ENCODE measurements at places on chromosomes 7 and 10.

DNA sequence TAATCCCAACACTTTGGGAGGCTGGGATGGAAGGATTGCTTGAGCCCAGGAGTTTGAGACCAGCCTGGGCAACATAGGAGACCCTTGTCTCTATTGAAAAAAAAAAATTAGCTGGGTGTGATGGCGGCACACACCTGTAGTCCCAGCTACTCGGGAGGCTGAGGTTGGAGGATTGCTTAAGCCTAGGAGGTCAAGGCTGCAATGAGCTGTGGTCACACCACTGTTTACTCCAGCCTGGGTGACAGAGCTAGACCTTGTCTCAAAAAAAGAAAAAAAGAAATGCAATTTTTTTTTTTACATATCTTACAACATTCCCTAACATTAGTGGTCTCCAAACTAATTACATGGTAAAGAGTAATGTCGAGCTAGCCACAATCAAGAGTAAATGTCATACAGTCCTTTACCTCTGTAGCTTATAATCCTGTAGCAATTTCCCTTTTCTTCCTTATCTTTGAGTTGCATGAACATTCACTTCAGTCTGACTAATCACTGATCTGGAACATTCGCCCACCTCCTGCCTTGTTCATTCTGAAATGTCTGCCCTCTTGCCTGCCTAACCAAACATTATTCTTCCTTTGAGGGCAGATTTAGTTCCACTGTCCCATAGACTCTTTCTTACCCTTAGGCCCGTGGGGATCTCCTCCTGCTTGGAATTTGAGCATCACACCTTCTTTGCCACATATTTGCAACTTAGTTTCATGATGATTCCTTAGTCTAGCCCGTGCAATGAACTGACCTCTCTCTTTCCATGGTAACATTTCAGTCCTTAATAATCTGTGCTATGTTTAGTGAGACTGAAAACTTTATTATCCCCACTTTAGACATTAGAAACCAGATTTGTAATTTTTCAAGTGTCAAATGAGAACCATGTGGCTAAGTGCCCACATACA is 4.8 kb upstream of the VCL start:
- no peaks in the 10 kb centered on the region for H3K27me3 ChIP-seq
- DNase-seq, result no peak

- H3K27ac ChIP-seq, result no peak overlapping the region
- no peaks in the 10 kb centered on the region for H3K4me1 ChIP-seq
- peaks cover 92% of the 10 kb centered on the region for H3K36me3 ChIP-seq
- no peak overlapping the region for H3K4me3 ChIP-seq
- no peak for DNase-seq
- no peaks in the 10 kb centered on the region for H3K27me3 ChIP-seq
These were observed 32.0 kb downstream of the TMEM248 start for GRCh38 chr7:66953044-66953427.

DNA sequence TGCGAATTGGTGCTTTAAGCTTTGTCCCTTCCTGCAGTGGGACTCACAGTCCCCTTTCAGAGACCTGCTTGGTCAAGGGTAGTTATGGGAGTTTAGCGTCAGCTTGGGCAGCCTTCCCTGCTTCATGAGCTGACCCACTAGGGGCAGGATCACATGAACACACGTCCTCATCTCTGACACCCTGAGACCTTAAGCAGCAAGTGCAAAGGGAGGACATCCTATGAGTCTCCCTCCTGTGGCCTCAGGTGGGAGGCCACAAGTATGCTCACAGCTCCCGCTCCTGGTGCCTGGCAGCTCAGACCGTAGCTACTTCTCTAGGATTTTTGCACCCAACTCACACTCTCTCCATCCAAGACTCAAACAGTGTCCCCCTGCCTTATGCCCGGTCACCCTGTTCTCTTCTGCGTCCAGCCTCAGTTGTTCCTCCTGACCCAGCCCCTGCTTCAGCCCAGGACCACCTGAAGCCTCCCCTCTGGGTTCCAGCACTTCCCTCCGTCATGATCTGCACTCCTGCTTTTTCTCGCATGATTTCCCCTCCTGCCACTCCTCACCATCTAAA is 136.6 kb upstream of the FAM20C start:
- H3K36me3 ChIP-seq, result no peaks in the 10 kb centered on the region
- H3K27me3 ChIP-seq, result peaks cover 7% of the 10 kb centered on the region
- H3K4me1 ChIP-seq, result no peaks in the 10 kb centered on the region
- no peak for DNase-seq
- no peak overlapping the region for H3K27ac ChIP-seq

- no peak overlapping the region for H3K27ac ChIP-seq
- no peak overlapping the region for H3K4me3 ChIP-seq
These were observed 5.4 kb downstream of the PPIA start for GRCh38 chr7:44801890-44802289.

- H3K27ac ChIP-seq, result no peak overlapping the region
- H3K4me1 ChIP-seq, result no peaks in the 10 kb centered on the region
- no peaks in the 10 kb centered on the region for H3K27me3 ChIP-seq
- no peaks in the 10 kb centered on the region for H3K36me3 ChIP-seq
These were observed 13.3 kb upstream of the SLC16A12 start for GRCh38 chr10:89548673-89549072.

DNA sequence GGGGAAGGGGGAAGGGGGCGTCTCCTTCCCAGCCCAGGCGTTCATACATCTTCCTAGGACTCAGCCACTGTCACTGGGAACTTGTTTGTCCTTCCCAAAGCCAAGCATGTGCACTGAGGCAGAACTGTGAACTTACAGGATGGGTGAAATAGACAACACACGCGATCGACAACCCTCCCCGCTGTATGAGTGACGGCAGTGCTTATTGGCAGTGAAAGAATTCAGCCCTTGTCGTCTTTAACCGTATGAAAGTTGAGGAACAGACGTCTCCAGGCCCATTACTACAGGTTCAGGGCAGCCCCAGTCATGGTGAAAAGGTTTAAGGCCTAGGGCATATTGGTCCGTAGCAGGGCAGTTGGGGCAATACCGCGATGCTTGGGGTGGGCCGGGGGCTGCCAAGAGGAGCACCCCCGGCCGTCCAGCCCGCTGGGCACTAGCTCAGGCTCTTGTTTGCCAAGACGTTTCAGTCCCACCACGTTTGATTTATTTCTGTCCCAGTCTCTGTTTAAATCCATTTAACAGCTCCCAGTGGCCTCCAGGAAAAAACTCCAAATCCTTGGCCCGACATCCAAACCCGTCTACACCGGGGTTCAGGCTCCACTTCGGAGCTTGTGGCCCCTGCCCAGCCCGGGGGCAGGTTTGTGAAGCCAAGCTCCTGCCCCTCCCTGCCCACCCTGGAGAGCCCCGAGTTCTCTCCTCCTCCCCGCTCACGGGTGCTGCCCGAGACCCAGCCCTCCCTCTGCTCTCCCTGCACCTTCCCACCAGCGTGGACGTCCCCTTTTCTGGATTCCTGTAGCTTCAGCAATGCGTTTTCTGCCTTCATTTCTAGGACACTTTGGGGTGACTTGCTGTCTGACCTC is 159.8 kb downstream of the DNAJB6 start:
- H3K4me3 ChIP-seq, result no peak overlapping the region
- DNase-seq, result no peak
- H3K4me1 ChIP-seq, result no peaks in the 10 kb centered on the region

DNA sequence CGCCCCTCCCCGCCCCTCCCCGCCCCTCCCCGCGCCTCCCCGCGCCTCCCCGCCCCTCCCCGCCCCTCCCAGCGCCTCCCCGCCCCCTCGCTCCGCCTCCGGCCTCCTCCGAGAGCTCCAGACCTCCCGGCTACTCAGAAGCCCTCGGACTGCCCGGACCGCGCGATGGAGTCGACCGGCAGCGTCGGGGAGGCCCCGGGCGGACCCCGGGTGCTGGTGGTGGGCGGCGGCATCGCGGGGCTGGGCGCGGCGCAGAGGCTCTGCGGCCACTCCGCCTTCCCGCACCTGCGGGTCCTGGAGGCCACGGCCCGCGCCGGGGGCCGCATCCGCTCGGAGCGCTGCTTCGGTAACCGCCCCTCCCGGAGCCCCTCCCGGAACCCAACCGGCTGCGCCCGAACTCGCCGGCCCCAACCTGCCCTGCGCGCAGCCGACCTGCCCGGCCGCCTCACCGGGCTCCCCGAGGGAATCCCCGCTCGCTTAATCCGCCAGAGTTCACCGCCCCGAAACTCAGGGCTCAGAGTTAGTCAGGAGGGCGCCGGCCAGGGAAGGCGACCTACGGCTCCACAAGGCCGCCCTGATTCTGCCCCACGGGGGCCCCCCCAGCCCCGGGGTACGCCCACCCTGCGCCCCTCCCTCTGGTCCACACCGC is at the start of gene PAOX:
TSS of gene PAOX (plus strand) at position 111 of the 649 bp plus-strand sequence. CDS start at position 166, 55 bp downstream.
- no peak for DNase-seq
- peaks cover 17% of the 10 kb centered on the region for H3K4me1 ChIP-seq
- H3K27me3 ChIP-seq, result no peaks in the 10 kb centered on the region
- H3K27ac ChIP-seq, result no peak within 1 kb of the TSS

GRCh38 chr7:91089382-91089963 is 174.8 kb upstream of the FZD1 start:
- H3K4me1 ChIP-seq, result no peaks in the 10 kb centered on the region
- H3K27ac ChIP-seq, result no peak overlapping the region
- DNase-seq, result no peak
- no peak overlapping the region for H3K4me3 ChIP-seq
- no peaks in the 10 kb centered on the region for H3K36me3 ChIP-seq
- H3K27me3 ChIP-seq, result no peaks in the 10 kb centered on the region

GRCh38 chr7:132240821-132241422 is 335.3 kb downstream of the PLXNA4 start:
- no peak overlapping the region for H3K27ac ChIP-seq
- DNase-seq, result no peak
- H3K4me1 ChIP-seq, result no peaks in the 10 kb centered on the region
- H3K27me3 ChIP-seq, result no peaks in the 10 kb centered on the region

- no peaks in the 10 kb centered on the region for H3K36me3 ChIP-seq
- DNase-seq, result no peak
- H3K4me3 ChIP-seq, result no peak overlapping the region
- H3K4me1 ChIP-seq, result no peaks in the 10 kb centered on the region
These were observed 430.2 kb downstream of the ARL4A start for GRCh38 chr7:13117592-13117991.

DNA sequence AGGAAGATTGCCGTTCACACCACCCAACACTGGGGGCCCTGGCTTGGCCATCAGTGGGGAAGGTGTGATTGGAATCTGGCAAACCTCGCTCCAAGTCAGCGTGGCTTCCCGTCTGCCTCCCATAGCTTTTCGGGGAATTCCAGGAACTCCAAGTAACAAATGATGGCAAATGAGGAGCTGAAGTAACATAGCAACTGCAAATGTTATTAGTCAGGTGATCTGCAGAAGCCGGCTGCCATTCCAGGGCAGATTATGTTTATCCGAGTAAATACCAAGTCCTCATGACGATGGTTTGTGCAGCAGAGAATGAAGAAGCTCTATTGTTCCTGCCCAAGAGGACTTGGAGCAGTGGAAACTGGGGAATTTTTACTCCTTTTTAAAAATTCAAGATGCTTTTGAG is 270.5 kb upstream of the PODXL start:
- no peaks in the 10 kb centered on the region for H3K4me1 ChIP-seq
- no peak for DNase-seq
- H3K27ac ChIP-seq, result no peak overlapping the region
- H3K27me3 ChIP-seq, result no peaks in the 10 kb centered on the region

GRCh38 chr7:121442845-121443244 is 46.7 kb upstream of the FAM3C start:
- no peak overlapping the region for H3K4me3 ChIP-seq
- no peak overlapping the region for H3K27ac ChIP-seq
- H3K36me3 ChIP-seq, result no peaks in the 10 kb centered on the region

DNA sequence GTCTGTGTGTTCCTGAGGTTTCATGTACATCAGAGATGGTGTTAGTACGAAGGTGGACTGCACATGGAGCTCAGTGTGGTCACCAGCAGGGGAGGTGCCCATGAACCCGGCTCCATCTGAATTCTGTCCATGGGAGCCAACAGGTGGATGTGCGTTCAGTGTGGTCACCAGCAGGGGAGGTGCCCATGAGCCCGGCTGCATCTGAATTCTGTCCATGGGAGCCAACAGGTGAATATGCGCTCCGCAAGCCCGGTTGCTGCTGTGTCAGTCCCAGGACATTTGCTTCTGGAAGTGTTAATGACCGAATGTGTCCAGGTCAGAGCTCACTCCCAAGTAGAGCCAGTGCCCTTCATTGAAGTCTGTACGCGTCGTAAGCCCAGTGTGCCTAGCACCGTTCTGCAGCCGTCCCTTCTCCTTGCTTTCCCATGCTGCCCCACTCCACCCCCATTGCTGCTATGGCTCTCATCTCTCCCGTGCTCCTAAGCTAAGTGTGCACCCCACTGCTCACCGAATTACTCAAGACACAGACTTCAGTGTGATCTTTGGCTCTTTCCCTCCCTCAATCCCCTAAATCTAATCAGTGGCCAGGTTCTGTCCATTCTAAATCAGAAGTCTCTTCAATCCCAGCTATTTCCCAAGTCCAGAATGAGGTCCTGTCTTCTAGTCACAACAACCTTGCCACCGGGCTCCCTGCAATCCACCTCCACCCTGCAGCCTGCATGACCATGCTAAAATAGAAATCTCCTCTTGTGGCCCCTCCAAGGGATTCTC is 352.4 kb downstream of the TCERG1L start:
- H3K27ac ChIP-seq, result no peak overlapping the region
- no peaks in the 10 kb centered on the region for H3K27me3 ChIP-seq
- H3K4me1 ChIP-seq, result no peaks in the 10 kb centered on the region
- no peak for DNase-seq

- no peak overlapping the region for H3K4me3 ChIP-seq
- H3K27me3 ChIP-seq, result no peaks in the 10 kb centered on the region
- H3K36me3 ChIP-seq, result peaks cover 37% of the 10 kb centered on the region
These were observed 36.0 kb upstream of the DGKI start for GRCh38 chr7:137882806-137883205.

GRCh38 chr7:5435291-5436002 is 11.8 kb upstream of the TNRC18 start:
- no peaks in the 10 kb centered on the region for H3K36me3 ChIP-seq
- no peak overlapping the region for H3K27ac ChIP-seq

DNA sequence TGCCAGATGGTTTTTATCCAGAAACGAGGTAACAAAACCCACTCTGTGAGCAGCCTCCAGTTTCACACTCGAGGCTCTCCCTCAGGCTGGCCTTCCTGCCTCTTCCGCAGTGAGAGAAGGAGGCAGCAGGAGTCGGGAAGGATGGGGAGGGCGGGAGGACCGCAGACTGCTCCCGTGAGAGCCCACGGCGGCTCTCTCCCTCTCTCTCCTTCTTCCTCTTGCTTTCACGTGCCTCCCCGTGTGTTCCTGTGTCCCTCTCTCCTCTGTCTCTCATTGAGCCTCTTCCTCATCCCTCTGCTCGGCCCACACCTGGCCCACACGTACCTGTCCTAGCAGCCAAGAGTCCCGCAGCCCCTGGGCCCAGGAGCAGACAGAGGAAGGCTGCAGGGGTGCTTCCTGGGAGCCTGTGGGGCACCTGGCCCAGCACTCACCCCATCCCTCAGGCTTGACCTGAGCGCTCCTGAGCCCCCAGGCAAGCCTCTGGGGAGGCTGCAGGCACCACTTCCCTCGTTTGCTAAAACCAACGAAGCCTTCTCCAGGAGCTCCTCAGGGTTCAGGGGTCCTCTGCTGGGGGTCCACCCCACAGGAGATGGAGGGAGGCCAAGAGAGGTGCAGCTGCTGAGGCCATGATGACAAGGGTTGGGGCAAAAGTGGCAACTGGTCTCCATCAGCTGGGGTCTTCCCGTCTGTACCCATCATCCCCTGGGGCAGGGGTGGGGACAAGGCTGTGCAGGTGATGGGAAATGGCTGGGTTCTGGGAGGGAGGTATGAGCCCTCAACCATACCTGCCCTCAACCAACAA is 13.6 kb downstream of the SPOCK2 start:
- no peak overlapping the region for H3K4me3 ChIP-seq
- no peaks in the 10 kb centered on the region for H3K27me3 ChIP-seq
- H3K4me1 ChIP-seq, result peaks cover 22% of the 10 kb centered on the region
- no peaks in the 10 kb centered on the region for H3K36me3 ChIP-seq
